ENCODE measurements at places on chromosomes 2 and 18.

DNA sequence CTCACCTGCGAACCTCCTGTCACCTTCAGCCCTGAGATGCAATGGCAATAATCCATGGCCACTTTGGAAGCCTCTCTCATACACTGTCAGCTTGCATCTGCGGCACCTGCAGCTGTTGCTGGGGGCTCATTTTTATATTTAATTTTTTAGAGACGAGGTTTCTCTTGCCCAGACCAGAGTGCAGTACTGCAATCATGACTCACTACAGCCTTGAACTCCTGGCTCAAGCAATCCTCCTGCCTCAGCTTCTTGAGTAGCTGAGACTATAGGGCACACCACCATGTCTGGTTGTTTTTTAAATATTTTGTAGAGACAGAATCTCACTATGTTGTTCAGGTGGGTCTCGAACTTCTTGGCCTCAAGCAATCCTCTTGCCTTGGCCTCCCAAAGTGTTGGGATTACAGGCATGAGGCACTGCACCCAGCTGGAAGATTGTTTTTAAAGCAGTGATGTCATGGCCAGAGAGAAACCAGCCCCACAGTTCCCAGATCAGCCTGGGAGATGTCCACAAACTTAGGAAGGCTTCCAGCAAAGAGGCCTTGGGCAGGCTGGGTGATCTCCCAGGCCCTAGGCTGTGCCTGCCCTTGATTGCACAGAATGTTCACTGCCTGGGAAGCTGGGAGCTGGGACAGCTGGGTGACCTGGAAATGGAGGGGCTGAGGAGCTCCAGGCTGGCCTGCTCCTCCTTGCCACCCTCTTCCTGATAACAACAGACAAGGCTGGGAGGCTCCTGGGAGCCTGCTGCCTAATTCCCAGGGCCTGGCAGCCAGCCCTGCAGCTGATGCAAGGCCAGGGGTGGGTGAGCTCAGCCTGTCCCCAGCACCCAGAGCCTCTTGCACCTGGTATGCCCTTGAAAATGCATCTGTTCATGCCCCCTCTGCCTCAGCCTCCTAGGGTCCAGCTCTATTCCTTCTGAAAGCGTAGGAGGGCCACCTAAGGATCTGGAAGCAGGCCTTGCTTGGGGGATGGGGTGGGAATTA, 27.1 kb downstream of the SH2D6 start:
- DNase-seq: no peak

GRCh38 chr2:197164141-197164754, 146.3 kb downstream of the ANKRD44 start:
- no peak for DNase-seq

- DNase-seq: peak; percentile 15
Measured at GRCh38 chr2:205568620-205569019, 113.7 kb upstream of the NRP2 start.

DNA sequence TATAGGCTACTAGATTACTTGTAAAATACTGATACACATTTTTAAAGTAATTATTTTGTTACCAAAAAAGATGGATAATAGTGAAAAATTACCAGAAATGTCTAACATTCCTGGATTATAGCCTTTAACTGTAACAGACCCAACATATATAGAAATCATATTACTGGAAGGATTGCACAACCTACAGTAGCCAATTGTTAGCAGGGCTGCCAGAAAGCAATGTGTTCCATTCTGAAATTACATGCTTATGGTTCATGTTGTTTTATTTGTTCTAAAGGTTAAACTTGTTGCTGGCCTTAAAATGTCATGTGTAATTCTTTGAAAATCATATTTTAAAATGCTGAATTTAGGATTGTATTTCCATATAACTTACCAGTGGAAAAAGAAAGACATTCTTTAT, 793.6 kb upstream of the ACVR2A start:
- peak; percentile 3 for DNase-seq

- peak; percentile 17 for DNase-seq
Measured at GRCh38 chr2:39942950-39943349, 163.9 kb upstream of the THUMPD2 start.

DNA sequence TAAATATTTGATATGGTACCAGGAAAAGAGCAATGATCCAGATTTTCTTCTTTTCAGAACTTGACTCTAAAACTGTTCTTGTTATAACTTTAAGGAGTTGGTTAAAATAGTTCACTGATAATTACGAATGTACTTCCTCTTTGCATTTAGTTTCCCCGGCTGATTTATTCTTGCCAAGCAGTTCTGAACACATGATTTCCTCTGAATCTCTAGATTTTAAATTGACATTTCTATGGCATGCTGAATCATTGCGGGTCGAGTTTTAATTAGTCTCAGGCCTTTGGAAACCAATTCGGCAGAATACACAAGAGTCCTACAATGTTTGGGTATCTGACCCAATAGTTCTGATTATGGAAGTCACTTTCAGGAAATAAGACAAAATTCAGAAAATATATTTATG, 37.3 kb upstream of the DNAH7 start:
- DNase-seq: no peak

DNA sequence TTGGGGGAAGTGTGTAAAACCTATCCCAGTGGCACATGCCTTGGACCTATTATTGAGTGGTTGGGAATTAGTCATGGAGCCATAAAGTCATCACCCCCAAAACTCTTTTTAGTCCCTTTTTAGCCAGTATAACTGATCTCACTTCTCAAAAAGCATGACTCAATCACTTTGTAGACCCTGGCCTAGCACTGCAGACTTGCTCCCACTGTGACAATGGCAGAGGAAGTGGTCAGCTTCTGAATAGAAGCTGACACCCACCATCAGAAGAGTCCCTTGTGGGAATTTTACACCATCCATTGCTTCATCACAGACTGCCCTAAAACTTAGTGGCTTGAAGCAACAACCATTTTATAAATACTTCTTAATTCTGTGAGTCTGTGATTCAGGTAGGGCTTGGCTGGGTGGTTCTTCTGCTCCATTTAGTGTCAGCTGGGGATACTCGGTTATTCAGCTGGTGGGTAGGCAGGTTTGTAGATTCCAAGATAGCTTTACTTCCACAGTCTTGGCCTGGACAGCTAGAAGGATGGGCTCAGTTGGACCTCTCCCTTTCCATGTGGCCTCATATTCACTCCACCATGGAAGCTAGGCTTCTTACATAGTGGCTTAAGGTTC, 10.8 kb upstream of the ITGA6 start:
- no peak for DNase-seq

GRCh38 chr2:235066895-235067294, 115.1 kb downstream of the SH3BP4 start:
- no peak for DNase-seq

- no peak for DNase-seq
Measured at GRCh38 chr2:168736649-168737445, 65.6 kb upstream of the NOSTRIN start.

DNA sequence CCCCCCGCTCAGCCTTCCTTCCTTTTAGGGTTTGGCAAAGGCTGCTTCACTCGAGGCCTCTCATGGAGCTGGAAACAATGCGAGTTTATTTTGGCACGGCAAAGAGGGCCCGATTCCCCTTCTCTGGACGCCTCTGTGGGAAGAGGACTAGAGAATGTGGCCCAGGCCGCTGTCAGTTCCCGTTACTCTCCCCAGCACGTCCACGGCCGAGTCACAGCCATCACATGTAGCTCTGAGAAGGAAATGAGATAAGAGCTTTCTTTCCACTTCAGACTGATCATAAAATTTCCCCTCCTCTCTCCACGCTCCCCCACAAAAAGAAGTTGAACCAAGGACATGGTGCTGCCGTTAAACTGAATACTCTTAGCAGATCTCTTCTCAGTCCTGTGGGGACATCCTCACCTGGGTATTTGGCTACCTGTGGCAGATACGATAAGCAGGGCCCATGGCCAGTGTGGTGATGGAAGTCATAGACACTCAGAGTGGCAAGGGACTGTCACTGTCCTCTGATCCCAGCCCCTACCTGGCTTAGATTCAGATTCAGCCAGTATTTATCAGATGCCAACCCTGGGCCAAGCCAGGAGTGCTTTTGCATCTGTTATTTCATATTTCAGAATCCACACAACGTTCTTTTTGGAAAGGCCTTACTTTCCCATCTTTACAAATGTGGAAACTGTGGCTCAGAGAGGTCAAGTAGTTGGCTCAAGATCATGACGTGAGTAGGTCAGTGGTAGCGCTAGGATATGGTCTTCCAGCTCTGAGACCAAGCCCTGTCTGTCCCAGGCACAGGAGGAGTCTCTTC, 101.2 kb downstream of the MCFD2 start:
- no peak for DNase-seq

DNA sequence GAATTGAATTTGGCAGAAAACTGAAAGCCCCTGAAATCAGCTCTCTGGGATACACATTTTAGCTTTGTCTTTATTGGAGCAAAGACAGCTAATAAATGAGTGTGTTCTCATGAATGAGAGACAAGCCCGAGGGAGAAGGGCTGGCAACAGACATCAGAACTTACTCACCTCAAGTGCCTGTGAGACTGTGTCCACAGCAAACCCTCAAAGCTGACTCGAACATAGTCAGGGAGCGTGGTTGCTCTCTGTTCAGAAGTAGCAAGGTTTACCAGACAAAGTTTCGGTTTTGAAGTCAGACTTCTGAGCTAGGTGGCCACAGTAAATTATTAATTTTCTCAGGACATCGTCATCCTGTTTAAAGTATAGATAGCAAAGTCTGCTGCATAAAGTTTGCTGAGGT, 207.9 kb downstream of the CMPK2 start:
- DNase-seq: no peak

DNA sequence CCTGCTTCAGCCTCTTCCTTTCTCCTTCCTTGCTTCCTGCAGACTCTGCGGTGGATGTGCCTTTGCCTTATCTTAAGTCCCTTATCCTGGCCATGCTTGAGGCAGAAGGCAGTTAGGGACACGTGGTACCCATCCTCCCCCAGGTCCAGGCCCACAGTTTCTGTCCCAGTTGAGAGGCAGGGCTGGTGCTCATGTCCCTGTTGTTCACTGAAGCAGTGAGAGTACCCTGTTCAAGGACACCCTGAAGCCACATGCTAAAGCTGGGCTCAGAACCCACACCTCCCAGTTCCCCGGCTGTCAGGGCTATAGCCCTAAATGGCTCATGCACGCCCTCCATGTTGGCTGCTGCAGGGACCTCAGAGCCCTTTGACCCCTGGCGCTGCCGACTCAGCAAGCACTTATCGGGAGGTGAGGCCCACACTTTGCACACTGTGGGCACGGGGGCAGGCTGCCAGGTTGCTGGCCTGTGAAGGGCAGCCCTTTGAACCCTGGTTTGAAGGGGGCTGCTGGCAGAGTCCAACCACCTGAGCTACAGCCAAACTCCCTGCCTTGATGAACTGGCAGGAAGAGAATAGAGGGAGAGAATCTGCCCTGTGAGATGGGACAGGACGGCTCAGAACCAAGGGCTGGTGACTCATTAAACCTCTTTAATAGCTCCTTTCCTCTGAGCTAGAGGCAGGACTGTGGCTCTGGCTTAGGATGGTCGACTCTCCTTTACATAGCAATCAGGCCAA, 6.3 kb downstream of the KHK start:
- DNase-seq: no peak

GRCh38 chr2:171706152-171706803, 19.0 kb downstream of the DYNC1I2 start:
- DNase-seq: peak; percentile 13

DNA sequence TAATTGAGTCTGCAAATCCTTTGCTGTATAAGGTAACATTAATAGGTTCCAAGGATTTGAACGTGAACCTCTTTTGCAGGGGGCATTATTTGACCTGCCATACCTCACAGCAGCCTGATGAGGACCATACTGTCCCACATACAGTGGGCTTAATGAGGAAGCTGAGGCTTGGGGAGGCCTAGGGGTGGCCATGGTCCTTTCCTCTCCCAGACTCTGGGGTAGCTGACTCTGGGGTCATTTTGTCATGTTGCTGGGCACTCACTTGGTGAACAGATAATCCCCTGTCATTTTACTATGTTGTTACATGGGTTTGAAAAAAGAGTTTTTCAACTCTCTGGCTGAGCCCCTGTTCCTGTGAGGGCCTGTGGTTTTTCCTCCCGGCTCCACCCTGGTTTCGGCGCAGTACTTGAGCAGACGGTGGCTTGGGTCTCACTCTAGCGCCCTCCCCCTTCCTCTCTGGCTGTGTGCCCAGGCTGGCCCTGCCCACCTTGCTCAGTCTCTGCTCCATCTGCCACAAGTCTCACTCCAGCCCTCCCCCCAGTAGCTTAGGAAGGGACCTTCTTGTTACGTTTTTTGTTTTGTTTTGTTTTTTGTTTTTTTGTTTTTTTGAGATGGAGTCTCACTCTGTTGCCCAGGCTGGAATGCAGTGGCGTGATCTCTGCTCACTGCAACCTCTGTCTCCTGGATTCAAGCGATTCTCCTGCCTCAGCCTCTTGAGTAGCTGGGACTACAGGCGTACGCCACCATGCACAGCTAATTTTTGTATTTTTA, 21.0 kb downstream of the INPP4A start:
- no peak for DNase-seq

GRCh38 chr2:39743269-39743776, 35.7 kb downstream of the THUMPD2 start:
- DNase-seq: peak; percentile 44
